ENCODE measurements at places on chromosomes 11 and 22. TPM values are rescaled to one million over a fixed set of nuclear protein-coding genes. Genes with fewer than 3 reads are reported as not detected.

ACRV1 gene
- total RNA-seq, result not detected

OR51B2 gene
- total RNA-seq, result not detected

FKBP2 gene
- 57.8 TPM for total RNA-seq

DNA sequence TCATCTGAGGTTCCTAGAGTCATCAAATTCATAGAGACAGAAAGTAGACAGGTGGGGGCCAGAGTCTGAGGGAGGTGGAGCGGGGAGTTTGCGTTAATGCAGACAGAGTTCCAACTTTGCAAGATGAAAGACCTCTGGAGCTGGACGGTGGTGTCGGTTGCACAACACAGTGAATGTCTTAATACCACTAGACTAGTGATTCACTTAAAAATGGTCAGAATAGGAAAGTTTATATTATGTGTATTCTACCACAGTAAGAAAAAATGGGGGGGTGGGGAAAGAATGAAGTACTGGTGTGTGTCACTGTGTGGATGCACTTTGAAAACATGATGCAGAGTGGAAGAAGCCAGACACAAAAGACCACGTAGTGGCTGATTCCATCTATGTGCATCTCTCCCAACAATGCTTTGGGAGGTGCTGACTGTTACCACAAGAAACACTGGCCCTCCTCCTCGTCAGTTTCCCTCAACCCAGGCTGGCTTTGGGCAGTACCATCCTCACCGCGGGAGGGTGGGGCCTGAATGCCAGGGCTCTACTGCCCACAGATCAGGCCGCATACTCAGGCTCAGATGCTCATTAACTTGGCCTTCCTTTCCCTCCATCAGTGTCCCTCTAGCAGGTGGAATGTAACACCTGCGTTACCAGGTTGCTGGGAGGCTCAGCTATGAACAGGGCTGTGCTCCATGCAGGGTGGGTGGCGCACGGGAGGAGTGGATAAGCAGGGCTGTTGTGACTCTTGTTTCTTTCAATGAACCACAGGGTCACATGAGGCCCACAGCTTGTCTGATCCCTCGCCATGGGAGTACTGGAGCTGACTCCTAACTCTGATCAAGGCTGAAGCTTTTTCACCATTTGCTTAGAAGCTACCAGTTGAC, 297.0 kb downstream of the CTTN start:
- DNase-seq, result no peak

DNA sequence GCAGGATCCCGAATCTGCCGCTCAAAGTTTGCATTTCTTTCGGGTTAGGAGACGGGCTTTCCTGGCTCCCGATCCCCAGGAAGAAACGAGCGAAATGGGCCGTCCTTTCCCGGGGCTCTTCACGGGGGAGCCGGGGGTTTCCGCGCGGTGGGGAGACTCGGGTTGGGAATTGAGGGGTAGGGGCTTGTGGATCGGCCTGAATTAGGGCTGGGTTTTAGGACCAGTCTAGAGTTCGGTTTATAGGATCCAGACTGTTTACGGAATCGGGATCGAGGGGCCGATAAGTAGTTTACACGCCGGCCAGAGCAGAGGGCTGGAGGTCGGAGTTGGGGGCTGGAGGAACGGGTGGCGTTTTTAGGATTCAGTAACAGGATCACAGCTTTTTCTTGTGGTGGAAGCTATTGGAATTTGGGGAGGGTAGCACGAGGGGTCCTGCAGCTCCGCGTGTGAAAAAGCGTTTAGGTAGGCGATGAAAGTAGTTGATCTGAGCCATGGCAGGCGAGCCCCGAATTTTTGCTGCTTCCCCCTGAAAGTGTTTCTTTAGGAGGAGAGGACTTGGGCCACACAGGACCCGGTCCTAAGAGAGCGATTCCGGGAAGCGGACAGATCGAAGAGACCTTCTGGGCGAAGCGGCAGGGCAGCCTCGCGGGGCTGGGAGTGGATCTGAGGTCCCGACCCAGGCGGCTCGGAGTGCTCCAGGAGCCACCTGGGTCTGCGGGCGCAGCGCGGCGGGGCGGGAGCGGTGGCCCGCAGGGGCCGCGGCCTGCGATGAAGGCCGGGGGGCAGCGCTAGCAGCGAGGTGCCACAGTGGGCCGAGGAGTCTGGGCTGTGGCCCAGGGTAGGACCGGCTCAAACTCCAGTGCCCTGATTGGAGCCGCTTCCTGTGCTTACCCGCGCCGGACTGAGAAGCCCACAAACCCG, 1.6 kb downstream of the PKNOX2 start:
- no peak for DNase-seq

DNA sequence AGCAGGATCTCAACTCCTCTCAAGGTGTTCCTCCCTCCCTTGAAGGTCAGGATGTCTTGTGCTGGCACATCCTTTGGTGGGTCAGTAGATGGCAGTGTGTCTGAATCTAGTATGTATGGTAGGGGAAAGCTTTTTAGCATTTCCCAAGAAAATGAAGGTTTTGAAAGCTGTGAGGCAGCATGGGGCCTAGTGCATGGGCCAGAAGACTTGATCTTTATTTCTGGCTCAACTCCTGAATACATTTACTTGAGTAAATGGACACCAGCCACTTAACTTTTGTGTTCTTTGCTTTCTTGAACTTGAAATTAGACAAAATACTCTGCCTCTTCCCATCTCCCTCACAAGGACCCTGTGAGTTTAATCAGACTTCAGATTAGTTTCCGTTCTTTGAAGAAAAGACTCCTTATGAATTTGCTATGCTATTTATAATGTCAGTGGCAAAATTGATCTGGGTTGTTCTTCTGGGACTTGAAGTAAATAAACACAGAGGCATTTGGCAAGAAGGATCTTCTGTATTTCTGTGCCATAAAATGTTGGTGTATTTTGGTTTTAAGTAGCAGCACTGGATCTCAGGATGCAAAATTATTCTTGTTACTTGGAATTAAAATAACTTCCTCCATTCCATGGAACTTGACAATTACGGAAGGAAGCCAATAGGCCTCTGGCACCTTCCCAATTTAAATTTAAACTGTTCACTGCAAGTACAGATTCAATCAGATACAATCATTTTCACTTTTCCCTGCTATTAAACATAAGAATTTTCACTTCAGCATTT, 288.8 kb downstream of the CASP12 start:
- no peak for DNase-seq

DNA sequence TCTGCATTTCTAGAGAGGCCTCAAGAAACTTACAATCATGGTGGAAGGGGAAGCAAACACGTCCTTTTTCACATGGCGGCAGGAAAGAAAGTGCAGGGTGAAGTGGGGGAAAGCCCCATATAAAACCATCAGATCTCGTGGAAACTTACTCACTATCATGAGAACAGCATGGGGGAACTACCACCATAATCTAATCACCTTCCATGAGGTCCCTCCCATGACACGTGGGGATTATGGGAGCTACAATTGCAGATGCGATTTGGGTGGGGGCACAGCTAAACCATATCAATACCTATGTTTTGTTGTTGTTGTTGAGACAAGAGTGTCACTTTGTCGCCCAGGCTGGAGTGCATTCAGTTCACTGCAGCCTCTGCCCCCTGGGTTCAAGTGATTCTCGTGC, 29.9 kb downstream of the SFI1 start:
- DNase-seq, result no peak
